ENCODE measurements at places on chromosomes 11 and 22. TPM values are rescaled to one million over a fixed set of nuclear protein-coding genes. Genes with fewer than 3 reads are reported as not detected.
A peak's percentile ranks its signal among the peaks of the same experiment; 100 is the strongest.

DNA sequence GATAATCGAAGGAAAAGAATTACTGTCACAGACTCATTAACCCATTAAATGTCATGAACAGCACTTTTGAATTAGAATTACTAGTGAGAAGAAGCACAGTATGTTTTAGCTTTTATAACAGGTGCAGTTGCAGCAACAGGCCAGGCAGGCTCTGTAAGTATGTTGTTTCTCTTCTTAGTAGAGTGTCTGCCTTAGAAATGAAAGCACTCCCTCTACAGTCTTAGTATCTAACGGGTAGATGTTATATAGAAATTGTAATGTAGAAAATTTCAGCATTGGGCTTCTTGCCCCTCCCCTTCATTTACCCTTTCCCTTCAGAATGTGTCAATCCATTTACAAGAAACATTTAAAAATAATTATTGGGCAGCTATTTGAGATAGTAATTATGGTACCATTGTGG, 87.4 kb downstream of the HIPK3 start:
- H3K4me1 ChIP-seq = no peaks in the 10 kb centered on the region
- no peak overlapping the region for H3K4me3 ChIP-seq
- DNase-seq = no peak

DNA sequence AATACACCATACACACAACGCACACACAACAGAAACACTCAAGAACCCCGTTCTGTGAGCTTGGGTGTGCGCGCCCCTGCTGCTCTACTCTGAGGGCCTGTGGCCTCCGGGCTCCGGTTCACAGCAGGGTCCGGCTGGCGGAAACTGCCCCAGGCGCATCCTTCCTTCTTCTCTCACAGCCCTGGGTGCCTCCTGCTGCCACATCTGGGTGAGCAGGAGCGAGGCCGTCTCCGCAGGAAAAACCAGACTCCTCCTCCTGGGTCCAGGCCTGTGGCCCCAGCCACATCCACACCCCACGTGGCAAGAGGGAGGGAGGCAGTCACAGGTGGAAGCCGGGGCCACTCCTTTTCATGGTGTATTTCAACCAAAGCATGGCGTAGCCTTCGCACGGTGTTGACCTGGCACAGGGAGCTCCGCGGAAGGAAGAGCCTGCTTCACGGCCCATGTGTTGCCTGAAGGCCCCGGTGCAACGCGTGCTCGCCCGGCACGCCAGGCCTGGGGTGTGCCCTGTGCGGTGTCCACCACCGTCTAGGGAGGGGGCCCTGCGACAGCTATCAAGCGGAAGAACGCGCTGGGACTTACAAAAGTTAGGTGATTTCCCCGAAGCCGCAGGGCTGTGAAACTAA, 1502.7 kb downstream of the TBC1D22A start:
- H3K27me3 ChIP-seq = no peaks in the 10 kb centered on the region
- H3K4me3 ChIP-seq = no peak overlapping the region
- no peaks in the 10 kb centered on the region for H3K4me1 ChIP-seq
- no peak overlapping the region for H3K27ac ChIP-seq

DNA sequence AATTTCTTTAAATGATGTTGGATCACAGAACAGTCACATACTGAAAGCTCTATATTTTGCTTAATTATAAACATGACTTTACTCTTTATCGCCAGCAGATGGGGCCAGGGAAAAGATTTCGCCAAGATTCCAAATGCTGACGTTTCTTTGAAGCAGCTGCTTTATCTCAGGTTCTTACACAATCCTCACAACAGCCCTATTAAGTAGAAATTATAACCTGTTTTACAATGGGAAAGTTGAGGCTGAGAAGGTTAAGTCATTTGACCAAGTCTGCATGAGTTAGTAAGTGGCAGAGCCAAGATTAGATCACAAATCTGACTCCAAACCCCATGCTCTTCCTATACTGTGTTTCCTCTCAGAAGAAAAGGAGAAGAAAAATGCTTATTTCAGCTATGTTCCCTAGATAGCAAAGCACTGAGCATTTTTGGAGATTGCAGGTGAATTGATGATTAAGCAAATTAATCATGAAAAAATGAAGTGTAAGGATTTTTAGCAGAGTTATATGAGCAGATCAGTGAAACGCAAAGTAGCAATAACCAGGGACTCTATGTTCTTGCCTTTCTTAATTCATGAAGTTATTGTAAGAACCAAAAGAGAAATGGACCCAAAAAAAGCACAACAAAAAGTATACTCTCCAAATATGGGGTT, 79.0 kb downstream of the AASDHPPT start:
- no peak overlapping the region for H3K27ac ChIP-seq
- H3K27me3 ChIP-seq = no peaks in the 10 kb centered on the region
- H3K4me3 ChIP-seq = no peak overlapping the region

DNA sequence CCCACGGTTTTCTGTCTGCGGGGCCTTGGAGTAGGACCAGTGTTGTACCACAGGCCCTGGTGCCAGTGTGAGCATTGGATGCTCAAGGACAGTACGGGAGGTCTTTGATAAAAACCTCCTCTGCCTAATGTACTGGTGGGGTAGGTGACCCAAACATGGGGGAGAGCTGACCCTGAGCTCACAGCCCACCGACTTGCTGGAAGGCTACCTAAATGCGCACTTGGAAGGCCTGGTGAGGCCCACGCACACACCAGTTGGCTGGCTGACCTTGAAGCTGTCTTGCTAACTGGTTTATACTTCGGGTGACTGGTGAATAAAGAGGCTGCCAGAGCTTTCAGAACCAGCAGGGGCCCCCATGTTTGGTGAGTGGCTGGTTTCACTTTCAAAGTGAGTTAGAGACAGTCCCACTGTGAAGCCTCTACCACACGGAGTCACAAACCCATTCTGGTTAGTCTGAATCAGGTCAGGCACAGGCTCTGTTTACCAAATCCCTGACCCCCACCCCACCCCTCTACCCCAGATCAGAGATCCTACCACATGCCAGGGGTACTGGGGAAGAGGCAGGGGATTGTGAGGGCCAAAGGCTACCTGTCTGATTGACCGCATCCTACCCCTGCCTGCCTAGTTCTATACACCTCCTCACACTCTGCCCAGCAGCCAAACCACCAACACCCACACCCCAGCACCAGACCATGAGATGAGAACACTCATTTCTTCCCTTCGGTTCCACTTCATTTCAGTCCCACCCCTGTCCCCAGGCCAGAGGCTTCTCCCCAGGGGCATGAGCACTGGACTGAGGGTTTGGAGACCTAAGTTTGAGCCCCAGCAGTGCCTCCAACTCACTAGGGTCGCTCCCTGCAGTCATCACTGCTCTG, 12.7 kb upstream of the IL2RB start:
- H3K36me3 ChIP-seq = no peaks in the 10 kb centered on the region
- H3K27ac ChIP-seq = no peak overlapping the region
- H3K4me1 ChIP-seq = peaks cover 7% of the 10 kb centered on the region
- no peaks in the 10 kb centered on the region for H3K27me3 ChIP-seq

- H3K36me3 ChIP-seq = no peaks in the 10 kb centered on the region
- H3K4me1 ChIP-seq = no peaks in the 10 kb centered on the region
- no peak for DNase-seq
Measured at GRCh38 chr11:60710482-60710881, 11.1 kb downstream of the MS4A8 start.

DNA sequence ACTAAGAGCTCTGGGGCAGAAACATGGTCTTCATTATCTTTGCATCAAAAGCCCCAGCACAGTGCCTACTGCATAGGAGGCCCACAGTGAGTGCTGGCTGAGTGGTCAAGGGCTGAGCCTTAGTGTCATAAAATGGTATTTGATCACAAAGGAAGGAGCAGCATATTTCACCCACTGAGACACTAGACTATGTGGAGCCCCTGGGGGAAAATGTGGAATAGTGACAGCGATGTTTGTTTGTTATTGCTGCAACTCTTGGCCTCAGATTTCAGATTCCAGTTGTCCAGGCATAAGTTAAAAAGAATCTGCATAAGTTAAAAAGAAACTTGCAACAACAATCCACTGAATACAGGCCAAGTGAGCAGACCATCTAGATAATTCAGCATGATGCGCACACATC, 7.0 kb downstream of the KIRREL3 start:
- no peak overlapping the region for H3K4me3 ChIP-seq
- H3K36me3 ChIP-seq = no peaks in the 10 kb centered on the region
- no peak overlapping the region for H3K27ac ChIP-seq
- no peaks in the 10 kb centered on the region for H3K4me1 ChIP-seq
- DNase-seq = no peak

- H3K36me3 ChIP-seq = no peaks in the 10 kb centered on the region
- no peaks in the 10 kb centered on the region for H3K27me3 ChIP-seq
- no peak overlapping the region for H3K27ac ChIP-seq
- DNase-seq = no peak
Measured at GRCh38 chr11:107819361-107820014, 39.1 kb downstream of the SLC35F2 start.

GRCh38 chr11:114563077-114563476, 3.4 kb upstream of the NXPE1 start:
- H3K27ac ChIP-seq = no peak overlapping the region
- no peaks in the 10 kb centered on the region for H3K36me3 ChIP-seq
- H3K4me3 ChIP-seq = no peak overlapping the region
- H3K4me1 ChIP-seq = no peaks in the 10 kb centered on the region

DNA sequence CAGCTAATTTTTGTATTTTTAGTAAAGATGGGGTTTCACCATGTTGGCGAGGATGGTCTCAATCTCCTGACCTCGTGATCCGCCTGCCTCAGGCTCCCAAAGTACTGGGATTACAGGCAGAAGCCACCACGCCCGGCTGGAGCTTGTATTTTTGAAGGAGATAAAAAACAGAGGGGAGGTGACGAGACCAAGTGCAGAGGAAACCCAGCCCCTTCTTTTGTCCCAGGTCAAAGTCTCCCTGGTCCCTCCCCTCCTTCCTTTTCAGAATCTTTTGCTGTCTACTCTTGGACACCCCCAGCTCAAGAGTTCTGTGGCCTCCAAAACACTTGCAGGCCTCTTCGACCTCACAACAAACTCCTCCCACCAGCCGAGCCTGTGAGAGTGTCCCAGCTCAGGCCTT, 12.2 kb upstream of the TMEM184B start:
- H3K36me3 ChIP-seq = no peaks in the 10 kb centered on the region
- no peaks in the 10 kb centered on the region for H3K27me3 ChIP-seq
- peak overlapping the region; percentile 56 for H3K27ac ChIP-seq
- H3K4me1 ChIP-seq = no peaks in the 10 kb centered on the region
- H3K4me3 ChIP-seq = no peak overlapping the region

DNA sequence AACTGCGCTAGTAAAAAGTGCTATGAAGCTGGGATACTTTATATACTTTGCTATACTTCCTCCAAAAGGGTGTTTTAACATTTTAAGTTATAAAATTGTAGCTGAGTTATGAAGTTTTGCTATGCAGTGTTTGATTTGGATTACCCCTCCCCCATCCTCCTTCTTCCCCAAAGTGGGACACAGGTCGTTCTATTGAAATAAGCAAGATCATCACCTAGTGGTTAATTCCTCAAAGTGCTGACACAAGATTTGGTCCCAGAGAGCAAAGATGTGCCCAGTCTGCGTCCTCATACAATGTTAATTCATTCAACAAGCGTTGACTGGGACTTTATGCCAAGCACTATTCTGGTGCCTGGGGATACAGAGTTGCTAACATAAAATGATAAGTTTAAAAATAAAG, 78.5 kb downstream of the SPON1 start:
- DNase-seq = no peak
- no peak overlapping the region for H3K27ac ChIP-seq
- H3K4me3 ChIP-seq = no peak overlapping the region
- H3K27me3 ChIP-seq = no peaks in the 10 kb centered on the region
- H3K36me3 ChIP-seq = no peaks in the 10 kb centered on the region

DNA sequence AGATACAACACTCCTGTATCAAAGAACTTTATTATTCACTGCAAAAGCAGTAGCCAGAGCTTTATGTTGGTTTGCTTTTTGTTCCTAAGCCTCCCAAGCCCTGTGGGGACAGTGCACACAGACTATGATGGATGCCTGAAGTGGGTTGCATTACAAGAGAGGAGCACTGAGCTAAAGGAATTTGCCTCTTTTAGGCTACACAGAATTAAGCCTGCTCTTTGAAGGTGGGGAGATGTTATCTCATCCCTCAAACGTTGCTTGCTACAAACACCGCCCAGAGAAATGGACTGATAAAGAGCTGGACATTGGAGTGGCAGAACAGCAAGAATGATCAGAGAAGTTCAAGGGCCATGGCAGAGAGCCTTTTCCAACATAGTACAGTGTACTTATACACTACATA, 2.5 kb upstream of the POGLUT3 start:
- H3K27ac ChIP-seq = no peak overlapping the region
- no peaks in the 10 kb centered on the region for H3K36me3 ChIP-seq
- H3K4me1 ChIP-seq = peaks cover 9% of the 10 kb centered on the region
- no peak for DNase-seq
- no peaks in the 10 kb centered on the region for H3K27me3 ChIP-seq
- no peak overlapping the region for H3K4me3 ChIP-seq

DNA sequence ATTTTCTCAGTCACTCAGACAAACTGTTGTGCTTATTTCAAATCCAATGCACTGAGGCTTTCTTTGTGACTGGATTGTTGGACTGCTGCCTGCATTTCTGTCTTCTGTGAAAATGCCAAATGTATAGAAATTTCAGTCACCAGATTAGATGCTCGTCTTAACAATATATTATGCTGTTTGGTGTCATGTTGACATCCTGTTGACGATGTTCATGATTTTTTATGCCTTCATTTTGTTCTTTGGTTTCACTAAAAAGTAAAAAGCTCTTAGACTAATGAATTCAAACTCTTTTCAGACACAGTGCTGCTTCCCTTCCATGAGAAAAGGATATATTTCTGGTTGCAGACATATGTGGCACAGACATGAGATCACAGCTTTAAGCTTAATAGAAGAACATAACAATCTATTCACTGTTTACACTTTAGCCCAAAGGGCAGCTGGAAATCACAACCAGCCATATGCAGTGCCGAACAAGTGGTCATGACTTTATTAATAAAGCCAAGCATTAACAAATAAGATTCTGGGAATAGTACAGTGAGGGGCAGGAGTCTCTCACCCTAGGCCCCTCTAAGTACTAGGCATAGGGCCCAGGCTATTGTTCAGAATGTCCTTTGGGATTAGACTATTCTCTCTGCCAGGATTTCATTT, 9.4 kb upstream of the SOX6 start:
- no peaks in the 10 kb centered on the region for H3K4me1 ChIP-seq
- no peak overlapping the region for H3K27ac ChIP-seq
- H3K4me3 ChIP-seq = no peak overlapping the region
- no peaks in the 10 kb centered on the region for H3K27me3 ChIP-seq

PAAF1 gene
- 19.9 TPM for total RNA-seq

KRTAP5-10 gene
- total RNA-seq = not detected

PLAAT4 gene
- 36.7 TPM for total RNA-seq

SAMM50 gene
- 27.1 TPM for total RNA-seq

CSF2RB gene
- 3.0 TPM for total RNA-seq

IFITM2 gene
- total RNA-seq = 187 TPM

KCNA4 gene
- total RNA-seq = 0.27 TPM

PLA2G3 gene
- total RNA-seq = not detected
